Right lung (tissue), 10 donors: ENCODE measurements at places on chromosomes 12 and 14.

GRCh38 chr14:90651271-90651804 lies 164.9 kb downstream of the TTC7B start:
- no peak for DNase-seq

DNA sequence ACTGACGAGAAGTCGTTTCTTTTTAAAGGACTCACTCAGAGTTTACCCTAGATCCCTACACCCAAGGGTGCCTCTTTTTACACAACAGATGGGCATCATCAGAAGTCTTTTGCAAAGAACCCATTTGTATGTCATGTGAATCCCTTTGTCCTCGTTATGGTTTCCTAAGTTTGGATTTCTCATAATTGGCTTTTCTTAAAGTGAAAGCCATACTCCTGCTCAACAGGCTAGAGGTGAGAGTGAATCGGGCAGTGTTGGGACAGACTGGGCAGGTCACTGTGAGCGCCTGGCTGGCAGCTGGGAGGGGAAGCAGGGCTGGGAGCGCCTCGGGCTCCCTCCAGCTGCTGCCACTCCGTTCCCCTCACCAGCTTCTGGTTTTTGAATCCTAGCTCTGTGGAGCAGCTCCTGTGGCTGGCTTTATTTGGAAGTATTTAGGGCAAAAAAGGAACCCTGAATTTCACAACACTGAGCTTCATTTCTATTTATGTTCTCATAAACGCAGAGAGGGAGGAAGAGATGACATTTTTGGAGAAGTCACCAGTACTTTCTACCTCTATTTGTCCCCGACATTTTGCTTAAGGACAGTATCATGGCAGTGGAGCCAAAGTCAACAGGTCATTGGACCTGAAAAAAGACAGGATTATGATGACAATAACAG lies 63.8 kb upstream of the ACTN1 start:
- no peak for DNase-seq

- no peak for DNase-seq
Observed at GRCh38 chr12:77007476-77007875, 57.9 kb downstream of the E2F7 start.

DNA sequence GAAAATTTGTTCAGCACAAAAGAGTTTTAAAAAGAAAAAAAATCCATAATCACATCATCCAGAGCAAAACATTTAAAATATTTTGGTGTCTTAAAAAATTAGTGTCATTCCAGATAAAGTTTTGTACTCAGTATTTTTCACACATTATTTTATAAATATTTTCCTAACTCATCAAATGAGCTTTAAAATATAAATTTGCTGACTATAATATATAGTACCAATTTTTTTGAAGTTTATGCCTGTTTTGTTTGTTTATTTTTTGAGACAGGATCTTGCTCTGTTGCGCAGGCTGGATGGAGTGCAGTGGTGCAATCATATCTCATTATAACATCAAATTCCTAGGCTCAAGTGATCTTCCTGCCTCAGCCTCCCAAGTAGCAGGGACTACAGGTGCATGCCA lies 164.1 kb downstream of the SLC41A2 start:
- no peak for DNase-seq

DNA sequence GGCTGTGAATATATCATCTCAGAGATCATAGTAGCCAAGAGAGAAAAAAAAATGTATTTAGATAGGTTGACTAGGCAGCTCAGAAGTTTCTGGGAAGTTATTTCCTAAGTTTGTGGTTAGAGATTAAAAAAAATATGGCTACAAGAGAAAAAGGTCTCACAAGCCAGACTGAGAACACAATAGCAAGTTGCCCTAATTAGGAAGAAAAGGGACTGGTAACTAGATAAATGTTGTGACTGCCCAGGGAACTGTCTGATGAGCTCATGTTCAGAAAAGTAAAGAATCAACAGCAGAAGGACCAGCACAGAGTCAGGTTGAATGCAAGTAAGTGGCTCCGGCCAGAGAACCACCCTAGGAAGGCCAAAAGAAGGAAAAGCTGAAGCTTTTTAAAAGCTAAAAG lies 256.6 kb downstream of the PRKD1 start:
- DNase-seq: no peak

DNA sequence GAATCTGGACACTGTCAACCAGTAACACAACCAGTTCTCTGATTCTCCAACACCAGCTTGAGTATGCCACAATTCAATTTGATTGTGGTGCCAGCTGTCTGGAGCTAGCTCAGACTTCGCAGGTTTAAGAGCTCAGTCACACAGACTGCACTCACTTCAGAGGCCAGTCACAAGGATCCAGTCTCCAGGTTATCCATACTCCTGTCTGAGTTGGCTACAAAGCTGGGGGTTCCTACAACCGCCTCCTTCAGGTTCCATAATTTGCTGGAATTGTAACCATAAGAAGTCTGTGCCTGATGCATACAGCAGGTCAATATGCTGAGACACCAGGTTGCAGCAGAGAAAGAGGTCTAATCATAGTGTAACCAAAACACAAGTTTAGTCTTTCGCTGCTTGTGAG lies 70.5 kb upstream of the CPSF6 start:
- DNase-seq: no peak

DNA sequence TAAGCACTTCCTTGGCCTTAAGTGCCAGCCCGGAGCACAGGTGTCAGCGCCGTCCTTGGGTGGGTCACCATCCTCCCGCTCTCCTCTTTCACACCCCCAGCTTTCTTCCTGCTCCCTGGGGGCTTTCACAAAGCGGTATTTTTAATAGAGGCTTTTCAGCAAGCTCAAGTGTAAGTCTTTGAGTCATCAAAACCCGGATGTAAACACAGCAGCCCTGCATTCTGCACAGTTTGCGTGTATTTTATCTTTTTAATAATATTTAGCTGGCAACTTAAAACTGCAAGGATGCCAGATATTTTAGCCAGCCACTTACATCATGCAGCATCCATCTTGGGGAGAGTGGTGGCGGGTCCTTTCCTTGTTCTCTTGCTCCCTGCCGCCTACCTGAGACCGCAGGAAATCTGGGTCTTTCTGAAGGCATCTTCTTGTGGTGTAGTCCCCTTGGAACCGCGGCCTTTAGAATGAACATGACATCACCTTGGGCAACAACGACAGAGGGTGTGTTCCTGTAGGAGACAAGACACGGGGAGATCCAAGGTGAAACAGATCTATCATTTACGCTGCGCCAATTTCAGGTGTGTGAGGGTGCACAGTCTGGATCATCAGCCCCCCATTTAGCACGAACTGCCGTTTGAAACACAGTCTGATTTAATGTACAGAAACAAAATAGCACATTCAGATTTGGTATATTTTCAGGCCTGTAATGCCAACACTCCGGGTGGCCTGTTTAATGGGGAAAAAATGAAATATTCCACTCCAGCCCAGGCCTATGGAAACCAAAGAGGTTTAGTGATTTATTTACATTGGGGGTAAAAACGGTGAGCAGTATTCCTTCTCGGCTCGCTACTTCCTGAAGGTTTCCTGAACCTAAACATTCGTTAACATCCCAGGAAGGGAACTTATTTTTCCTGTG lies 12.5 kb upstream of the IRF2BPL start:
- DNase-seq: peak; percentile 90

- no peak for DNase-seq
Observed at GRCh38 chr12:75446857-75447256, 33.7 kb upstream of the GLIPR1 start.

- peak; percentile 45 for DNase-seq
Observed at GRCh38 chr12:110039085-110039807, 9.1 kb downstream of the C12orf76 start.

GRCh38 chr12:26116829-26117715 lies 7.8 kb downstream of the BHLHE41 start:
- DNase-seq: no peak

DNA sequence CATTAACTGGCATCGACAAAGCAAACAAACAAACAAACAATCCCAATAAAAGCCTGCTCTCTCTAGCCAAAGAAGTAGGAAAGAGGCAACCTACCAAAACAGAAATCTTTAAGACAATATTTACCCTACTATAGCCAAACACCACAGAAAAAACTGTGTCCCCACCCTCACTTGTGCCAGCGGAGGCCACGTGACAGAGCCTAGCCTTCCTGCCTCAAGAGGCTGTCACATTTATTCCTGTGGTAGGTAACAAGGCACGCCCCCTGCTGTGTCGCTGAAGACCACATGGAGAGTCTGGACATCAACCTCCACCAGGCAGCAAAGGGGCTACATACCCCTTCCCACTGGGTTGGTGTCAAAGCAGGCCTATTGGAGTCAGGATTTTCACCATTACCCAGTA lies 148.1 kb downstream of the LMNTD1 start:
- no peak for DNase-seq

- DNase-seq: no peak
Observed at GRCh38 chr12:20377750-20378149, 9.4 kb downstream of the PDE3A start.

DNA sequence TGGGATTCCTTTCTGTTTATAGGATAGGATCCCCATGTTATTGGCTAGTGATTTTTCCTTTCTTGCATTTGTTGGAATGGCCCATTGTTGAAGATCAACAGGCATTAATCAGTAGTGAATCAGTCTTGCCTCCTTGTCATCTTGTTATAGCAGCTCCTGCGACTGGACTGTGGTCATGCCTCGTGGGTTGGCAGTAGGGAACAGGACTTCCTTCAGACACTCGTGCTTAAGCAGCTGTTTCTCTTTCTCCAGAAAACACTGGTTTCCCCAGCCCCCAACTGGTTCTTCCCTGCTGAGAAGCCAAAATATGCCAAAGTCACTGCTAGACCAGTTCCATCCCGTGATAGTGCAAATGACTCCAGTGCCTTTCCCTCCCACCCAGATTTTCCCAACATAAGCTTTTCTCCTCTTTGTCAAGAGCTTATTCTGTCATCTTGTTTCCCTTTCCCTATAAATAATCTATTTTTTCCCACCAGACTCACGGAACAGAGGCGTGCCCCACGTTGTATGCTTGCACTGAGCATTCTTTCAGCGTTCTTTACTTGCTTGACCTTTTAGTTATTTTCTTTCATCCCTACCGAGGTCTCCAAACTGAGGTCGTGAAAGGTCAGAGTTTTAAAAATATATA lies 83.5 kb downstream of the SAMD4A start:
- DNase-seq: no peak

- DNase-seq: no peak
Observed at GRCh38 chr12:119859241-119859640, 17.9 kb downstream of the CIT start.

DNA sequence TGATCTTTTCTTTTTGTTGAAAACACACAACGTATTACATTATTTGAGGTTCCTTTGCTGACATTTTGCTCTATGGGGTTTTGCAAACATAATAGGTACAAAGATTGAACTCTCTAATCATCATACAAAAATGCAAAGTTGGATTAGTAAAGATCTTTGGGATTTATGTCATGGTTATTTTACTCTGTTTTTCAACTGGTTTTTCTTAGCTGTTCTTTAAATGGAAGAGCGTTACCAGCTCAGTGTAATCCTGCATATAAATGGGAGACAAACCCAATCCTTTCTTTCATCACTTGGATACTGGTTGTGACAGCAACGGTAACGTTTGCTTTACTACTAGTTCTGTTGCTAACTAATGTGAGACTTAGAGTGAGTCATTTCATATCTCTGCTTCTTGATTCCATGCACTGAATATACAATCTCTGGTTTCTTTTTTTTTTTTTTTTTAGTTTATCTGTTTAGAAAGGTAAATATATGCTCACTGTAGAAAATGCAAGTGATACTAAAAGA lies 104.9 kb upstream of the NOVA1 start:
- DNase-seq: no peak

DNA sequence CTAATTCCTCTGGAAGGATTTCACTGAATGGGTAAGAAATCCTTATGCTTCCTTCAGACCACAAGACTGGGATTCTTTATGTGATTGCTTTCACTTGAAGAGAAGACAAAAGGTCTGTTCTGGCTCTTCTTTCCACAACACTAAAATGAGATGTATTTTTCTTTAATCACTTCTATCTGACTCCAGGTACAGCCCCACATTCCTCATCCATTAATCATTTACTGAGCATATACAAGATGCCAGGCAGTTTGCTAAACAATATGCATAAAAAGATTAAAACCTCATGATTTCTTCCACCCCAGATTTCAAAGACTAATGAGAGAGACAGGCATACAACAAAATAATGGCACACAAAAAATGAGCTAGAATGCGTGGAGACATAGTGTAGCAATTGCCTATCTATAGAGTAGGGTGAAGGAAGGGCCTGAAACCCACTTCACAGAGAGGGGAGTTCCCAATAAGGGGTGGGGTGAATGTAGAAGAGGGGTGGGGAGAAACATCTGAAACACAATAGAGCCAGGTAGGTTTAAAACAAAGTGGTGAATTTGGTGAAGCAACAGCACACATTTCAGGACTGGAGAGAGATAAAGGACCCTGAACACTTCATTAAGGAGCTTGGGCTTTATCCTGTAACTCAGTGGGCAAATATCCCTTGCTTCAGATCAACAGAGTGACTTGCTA lies 65.1 kb upstream of the PRB2 start:
- DNase-seq: no peak

DNA sequence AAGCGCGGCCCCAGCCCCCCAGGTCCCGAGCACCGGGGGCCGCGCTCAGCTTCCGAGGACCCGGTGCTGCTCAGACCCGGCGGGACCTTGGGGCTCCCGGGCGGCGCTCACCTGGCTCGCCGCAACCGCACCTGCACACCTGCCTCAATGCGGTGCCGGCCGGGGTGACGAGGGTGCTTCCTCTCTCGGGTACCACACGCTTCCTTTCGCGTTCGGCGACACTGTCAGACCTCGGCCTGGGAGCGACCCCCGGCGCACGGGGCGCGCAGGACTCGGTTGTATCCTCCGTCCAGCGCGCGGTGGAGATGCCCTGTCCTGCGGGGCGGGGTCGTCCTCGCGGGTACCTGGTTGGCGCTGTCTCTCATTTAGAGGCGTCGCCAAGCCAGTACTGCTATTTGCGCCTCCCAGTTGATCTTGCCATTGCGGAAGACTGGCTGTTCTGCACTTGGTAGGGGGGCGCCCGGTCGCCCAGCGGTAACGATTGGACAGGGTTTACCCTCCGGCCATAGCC lies 718 bp downstream of the PACS2 start:
- no peak for DNase-seq

DNA sequence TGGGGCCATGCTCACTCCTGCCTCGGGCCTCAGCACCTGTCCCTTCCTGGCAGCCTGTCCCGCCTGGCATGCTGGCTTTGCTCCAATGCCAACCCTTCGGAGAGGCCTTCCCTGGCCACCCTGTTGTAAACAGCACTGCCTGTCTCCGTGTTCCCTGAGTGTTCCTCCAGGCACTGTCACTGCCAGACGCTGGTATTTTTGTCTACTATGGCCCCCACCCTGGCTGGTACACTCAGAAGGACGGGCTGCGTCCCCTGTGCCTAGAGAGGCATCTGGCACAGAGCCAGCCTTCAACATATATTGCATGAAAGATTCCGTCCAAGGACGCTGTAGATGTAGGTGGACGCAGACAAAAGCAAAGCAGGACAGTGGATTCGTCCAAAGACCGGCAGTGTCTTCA lies 2.7 kb upstream of the ASPG start:
- DNase-seq: no peak
